ENCODE measurements at places on chromosomes 11 and 22.

GRCh38 chr11:45647329-45647728 lies 18.1 kb downstream of the CHST1 start:
- no peak for DNase-seq

DNA sequence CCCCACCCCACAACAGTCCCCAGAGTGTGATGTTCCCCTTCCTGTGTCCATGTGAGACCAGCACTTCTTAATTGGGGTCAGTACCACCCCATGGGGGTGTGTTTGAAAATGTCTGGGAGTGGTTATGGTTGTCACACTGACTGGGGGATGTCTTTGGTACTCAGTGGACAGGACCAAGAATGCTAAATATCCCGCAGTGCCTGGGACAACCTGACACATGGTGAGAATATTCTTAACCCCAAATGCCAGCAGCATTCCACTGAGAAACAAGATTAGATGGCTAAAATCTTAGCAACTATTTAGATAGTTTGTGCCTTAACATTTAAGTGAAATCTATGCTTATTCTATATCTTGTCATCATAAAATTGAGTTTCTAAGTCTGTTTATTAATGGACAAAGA lies 177.5 kb upstream of the ZBED5 start:
- no peak for DNase-seq

DNA sequence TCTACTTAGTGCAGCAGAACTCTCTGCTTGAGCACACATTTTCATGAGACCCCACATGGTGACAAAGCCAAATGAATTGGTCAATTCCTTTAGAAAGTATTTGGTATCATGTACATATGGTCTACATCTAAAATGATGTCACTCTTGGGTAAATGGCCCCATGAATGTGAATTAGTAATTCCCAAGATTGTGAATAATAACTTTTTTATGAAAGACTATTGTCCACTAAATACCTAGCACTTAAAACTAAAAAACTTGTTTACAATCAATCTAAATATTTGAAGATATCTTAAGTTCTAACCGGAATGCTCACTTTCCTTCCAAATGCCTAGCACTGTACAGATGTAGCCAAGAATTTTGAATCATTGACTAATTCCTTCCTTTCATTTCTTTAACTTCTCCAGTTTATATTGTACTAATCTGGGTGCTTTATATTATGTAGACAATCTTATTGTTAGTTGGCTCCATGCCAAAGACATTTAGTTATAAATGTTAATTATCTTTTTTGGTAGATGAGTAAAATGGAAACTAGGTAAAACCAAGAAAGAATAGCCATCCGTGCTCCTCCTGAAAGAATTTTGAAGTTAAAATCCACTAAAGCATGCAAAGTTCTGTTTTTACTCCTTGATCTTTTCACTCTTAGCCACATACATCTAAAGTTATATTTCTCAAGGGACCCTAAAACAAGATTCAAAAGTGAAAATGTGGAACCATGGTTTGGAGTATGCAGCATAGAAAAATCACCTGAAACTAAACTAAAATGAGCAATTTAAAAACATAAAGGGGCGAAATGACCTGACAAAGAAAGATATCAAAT lies 145.0 kb upstream of the ARHGAP20 start:
- no peak for DNase-seq

DNA sequence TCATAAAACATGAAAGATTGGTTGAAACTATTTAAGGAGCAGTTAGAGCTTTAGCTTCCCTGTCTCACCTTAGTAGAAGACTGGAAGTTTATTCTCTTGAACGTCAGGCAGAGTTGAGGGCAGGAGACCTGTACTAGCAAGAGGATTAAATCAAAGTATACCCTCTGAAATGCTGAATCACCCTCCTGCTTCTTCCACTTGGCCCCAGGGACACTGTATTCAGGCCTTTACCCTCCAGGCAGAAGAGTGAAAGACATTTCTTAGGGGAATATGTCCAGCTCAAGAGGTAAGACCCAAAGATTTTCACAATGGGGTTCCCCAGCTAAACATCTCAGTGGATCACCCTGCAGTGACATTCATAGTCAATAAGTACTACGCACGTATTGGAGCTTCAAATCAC lies 11.9 kb downstream of the APOA4 start:
- no peak for DNase-seq

GRCh38 chr11:128341280-128342248 lies 245.8 kb downstream of the ETS1 start:
- peak; percentile 91 for DNase-seq

- DNase-seq = no peak
Measured at GRCh38 chr11:74966651-74967050, 17.6 kb downstream of the SPCS2 start.

DNA sequence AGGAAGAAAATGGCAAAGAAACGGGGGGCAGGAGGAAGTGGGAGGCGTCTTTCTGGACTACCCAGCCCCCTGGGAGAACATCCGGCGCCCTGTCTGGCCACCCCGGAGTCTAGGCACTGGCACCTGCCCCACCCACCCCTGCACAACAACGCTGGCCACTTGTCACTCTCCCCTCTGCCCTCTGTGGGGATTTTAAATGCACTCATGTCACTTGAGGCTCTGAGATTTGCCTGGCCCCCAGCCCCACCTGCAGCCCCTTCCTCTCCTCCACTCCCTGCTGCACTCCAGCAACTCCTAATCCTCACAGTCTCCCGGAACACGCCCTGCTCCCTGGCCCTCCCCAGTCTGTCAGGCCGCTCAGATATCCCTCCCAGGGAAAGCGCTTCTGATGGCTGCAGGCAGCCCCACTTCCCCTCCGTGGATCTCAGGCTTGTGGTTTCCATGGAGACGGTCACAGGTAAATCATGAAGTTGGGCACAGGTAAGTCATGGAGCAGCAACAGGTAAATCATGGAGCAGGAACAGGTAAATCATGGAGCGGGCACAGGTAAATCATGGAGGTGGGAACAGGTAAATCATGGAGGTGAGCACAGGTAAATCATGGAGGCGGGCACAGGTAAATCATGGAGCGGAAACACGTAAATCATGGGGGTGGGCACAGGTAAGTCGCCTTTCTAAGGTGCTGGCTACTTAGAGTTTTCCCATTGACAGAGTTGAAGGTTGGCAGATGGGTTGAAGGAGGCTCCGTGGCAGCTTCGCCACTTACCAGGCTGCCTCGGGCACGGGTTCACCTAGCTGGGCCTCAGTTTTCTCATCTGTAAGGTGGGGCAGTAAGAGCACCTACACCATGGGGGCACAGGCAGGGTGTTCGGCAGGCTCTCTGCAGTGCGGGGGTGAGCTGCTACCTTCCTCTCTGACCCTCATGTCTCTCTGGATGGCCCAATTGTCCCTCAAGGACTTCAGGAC lies 79.0 kb upstream of the SHISAL1 start:
- DNase-seq = no peak

DNA sequence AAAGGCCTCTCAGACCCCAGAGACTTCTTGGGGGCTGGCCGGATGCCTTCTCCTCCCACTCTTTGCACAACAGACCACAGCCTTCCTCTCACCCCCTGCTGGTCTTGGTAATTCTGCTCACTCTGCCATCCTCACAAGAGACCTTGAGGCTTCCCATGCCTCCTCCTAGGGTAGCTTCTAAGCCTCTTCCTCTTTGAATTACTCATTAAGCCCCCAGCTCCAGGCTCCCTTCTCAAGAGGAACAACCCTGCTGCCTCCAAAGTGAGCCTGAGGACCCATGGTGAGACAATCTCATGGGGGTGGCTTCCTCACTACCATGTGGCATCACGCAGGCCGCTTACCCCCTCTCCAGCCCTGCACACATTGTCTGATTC lies 184.6 kb upstream of the SYT13 start:
- no peak for DNase-seq

- no peak for DNase-seq
Measured at GRCh38 chr11:131713529-131714134, 343.2 kb downstream of the NTM start.

Data from CD4-positive, alpha-beta T cell treated with Interleukin-4 for 4 hours (primary cell).